CD4-positive, alpha-beta T cell treated with Interferon alpha-2 for 1 hour (primary cell): ENCODE measurements at places on chromosomes 6 and 20.
A peak's percentile ranks its signal among the peaks of the same experiment; 100 is the strongest.

DNA sequence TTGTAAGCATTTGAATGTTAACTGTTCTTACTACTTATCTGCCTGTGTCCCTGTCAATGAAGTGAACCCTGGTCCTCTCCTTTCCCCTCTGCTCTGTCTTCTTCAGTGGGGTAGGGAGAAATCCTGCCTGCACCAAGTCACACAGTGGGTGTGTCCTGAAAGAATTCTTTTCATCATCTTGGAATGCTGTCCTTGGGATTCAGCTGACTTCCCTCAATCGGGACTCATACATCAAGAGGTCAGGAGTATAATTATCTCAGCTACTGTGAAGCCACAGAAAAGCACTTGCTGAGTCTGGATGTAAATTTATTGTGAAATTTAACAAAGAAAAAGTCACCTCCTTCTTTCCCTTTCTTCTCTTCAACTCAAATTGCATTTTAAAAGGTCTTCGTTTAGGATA lies 328.5 kb downstream of the SOX4 start:
- no peak for DNase-seq

DNA sequence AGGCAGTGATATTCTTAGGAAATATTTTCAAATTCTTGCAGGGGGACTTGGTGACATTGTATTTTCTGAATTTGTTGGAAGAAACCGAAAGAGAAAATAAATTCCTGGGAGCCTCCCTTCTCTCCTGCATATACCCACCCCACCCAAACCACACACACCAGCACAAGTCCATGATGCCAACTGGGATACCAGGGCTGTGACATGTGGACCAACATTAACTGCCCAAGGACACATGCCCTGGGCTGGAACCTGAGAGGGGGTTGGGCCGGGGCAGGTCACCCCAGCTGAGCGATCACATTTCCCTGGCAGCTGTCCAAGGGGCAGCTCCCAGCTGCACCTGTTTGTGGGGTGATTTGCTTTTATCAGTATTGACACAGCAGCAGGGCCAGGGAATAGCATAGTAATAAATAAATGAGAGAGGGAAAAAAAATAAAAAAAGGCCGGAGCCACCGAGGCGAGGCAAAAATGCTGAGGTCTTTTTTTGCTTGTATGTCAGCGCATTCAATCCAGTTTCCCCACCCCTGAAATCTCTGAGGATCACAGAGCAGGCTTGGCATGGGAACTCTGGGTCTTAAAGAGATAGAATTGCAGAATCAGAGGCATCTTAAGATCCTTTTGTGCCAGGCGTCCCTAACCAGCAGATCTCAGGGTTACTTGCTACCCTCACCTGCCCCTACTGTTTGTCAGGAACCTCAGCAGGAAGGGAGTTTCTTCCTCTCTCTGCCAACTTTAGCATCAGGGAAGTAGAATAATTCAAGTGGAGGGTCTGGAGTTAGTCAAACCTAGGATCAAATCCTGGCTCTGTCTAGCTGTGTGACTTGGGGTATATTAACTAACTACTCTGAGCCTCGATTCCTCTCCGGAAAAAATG lies 66.5 kb upstream of the PIM1 start:
- peak; percentile 25 for DNase-seq

DNA sequence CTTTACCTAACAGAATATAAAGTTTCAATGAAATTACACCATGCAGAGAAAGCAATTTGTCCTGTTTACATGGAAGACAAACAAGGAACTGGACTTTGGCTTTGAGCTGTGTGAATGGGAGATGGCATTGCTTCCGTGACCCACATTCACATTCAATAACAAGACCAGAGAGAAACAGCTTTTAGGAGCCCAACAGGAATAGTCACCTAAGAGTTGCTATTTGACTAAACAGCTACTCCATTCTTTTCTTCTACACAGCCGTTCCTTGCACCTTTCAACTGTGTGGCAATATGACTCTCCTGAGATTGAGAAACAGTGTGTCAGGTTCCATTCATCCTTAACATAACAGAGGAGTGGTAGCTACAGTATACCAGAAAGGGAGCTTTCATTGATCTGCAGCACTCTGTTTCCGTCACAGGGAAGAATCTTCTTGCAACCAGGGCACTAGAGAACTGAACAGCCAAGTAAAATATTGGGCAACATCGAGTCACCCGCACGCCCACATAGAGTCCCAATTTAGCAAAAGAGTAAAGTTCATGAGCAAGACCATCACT lies 355.1 kb downstream of the HAO1 start:
- DNase-seq: no peak

GRCh38 chr6:27297857-27298730 lies 14.0 kb downstream of the POM121L2 start:
- no peak for DNase-seq

DNA sequence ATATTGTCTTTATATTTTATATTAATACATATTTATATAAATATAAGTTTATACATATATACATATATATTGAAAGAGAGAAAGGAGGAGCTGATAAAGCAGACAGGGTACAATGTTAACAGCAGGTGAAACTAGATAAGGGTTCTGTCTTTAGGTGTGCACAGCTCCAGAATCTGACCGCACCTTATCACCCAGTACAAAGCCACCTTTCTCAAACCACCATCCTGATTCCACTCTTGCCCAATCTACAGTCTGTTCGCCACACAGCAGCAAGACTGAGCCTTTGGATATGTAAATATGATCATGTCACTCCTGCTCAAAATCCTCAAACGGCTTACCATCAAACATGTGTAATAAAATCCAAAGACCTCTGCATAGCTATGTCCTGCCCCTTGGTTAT lies 34.7 kb upstream of the ASCC3 start:
- DNase-seq: no peak

GRCh38 chr6:100673641-100674040 lies 207.5 kb downstream of the ASCC3 start:
- no peak for DNase-seq

DNA sequence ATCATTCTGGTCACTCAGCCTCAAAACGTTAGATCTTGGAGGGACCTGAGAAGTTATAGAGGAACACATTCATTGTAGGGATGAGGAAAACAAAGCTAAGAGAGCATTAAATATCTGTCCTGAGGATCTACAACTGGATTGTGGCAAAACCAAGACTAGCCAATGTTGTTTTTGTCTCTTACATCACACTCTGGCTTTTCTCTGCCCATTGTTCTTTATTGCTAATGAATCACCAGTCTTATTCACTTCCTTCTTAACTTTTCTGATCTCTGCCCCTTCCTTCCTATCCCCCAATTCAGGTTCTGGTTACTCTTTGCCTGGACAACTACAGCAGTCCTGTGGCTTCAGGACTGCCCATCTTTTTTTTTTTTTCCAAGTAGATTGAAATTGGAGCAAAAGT lies 57.0 kb upstream of the PREP start:
- DNase-seq: peak; percentile 23

DNA sequence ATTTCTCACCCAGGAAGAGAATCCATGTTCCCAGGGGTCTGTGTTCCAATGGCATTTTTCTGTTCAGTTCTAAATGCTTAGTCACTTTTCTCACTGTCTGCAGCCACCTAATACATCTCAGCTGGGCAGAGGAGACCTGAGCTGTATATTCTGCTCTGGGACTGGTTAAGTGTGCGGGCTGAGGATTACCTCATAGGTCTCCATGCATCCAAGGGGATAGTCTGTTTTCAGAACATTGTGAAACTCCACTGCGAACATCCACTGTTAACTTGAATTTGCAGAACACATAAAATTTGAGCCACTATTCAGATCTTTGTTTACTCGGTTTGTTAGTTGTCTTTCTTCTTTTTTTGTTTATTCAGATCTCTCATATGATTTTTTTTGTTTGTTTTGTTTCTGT lies 947.1 kb downstream of the TFAP2A start:
- DNase-seq: no peak

GRCh38 chr6:18185624-18186023 lies 30.4 kb downstream of the KDM1B start:
- no peak for DNase-seq

GRCh38 chr6:100719883-100720682 lies 161.0 kb downstream of the ASCC3 start:
- peak; percentile 29 for DNase-seq

DNA sequence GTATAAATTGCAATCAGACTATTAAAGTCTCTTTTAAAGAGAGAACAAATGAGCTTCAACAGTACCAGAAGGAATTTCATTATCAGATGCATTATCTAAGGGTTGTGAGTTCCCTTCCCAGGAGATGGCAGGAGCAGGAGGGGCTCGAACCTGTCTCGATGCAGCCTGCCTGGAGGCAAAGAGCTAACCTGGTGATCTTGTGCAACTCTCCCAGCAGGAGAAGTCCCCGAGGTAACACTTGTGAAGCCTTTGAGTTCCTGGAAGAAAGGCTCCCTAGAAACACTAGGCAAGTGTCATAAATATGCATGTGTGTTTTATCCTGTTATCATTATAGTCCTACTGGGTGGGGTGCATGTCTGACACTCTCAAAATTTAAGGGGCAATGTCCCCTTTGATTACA lies 232.2 kb upstream of the ARID1B start:
- no peak for DNase-seq

GRCh38 chr20:62294516-62294915 lies 8.3 kb upstream of the ADRM1 start:
- no peak for DNase-seq

GRCh38 chr6:155197932-155198331 lies 65.9 kb upstream of the CLDN20 start:
- DNase-seq: no peak

DNA sequence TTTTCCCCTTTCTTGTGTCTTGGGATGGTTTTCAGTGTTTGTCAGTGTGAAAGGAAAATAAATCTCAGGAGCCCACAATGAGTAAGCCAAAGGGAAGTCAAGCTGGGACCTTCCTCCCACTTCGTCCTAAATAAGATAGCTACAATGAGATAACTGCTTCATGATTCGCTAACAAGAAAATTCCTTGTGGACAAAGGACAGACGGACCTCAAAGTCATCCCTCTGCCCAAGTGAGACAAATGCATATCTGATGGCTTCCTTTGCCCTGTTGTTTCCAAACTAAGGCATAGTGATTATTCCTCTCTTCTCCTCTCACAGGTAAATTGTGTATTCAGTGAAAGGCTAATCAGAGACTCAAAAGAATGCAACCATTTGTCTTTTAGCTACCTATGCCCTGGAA lies 26.1 kb upstream of the ADTRP start:
- DNase-seq: no peak

DNA sequence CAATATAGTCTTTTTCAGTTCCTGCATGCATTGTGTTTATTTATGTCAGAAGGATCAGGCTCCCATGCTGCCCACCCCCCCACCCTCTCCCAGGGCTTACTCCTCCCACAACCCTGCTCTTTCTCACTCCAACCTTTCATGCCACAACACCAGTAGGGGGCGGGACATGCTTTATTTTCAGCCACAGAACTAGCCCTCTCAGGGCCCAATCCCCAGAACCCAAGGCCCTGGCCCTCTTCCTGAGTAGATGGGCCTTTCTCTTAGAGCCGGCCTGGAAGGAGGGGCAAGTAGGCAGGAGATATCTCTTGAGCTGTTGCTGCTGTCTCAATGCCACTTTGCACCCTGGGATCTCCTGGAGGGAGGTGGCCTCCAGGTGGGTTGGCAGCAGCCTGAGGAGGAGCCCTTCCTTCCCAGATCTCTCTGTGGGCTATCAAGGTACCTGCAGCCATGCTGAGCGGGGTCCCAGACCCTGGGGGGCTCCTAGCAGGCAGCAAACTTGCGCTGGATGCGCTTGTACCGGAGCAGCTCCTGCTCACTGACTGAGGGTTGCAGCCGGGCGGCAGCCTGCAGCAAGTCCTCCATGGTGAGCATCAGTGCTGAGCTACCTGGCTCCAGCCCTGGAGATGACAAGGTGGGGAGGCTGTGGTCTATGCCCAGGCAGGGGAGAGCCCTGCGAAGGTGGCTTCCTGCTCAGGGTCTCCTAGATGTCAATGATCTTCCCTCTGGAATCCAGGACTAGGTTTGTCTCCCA lies 3.5 kb downstream of the GNMT start:
- no peak for DNase-seq

GRCh38 chr6:17932330-17932852 lies 55.0 kb downstream of the KIF13A start:
- DNase-seq: no peak

- no peak for DNase-seq
These were observed 26.7 kb upstream of the TFAP2B start for GRCh38 chr6:50791900-50792508.

DNA sequence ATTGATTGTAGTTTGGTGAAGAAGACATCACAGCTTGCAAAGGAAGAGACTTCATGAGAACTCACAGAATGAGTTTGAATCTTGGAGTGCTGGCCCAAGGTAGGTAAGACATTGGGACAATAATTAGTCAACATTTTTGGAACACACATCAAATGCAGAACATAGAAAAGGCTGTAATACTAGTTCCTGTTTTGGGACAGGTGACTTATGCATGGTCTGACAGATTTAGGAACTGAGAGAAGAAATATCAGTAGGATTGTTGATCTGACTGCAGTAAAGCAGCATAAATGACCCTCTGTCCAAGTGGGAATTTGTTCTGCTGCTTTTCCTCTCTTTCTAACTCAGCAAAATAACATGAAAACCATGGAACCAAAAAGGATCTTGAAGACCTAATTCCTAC lies 102.3 kb upstream of the MAP3K7 start:
- no peak for DNase-seq
